Right lobe of liver (tissue), 6 donors: ENCODE measurements at places on chromosomes 5 and 9. TPM values are rescaled to one million over a fixed set of nuclear protein-coding genes. Genes with fewer than 3 reads are reported as not detected.

- H3K27ac ChIP-seq = no peak overlapping the region
- H3K36me3 ChIP-seq = no peaks in the 10 kb centered on the region
- no peaks in the 10 kb centered on the region for H3K4me1 ChIP-seq
- H3K4me3 ChIP-seq = no peak overlapping the region
- DNase-seq = no peak
Measured at GRCh38 chr5:127434588-127434987, 82.9 kb upstream of the PRRC1 start.

DNA sequence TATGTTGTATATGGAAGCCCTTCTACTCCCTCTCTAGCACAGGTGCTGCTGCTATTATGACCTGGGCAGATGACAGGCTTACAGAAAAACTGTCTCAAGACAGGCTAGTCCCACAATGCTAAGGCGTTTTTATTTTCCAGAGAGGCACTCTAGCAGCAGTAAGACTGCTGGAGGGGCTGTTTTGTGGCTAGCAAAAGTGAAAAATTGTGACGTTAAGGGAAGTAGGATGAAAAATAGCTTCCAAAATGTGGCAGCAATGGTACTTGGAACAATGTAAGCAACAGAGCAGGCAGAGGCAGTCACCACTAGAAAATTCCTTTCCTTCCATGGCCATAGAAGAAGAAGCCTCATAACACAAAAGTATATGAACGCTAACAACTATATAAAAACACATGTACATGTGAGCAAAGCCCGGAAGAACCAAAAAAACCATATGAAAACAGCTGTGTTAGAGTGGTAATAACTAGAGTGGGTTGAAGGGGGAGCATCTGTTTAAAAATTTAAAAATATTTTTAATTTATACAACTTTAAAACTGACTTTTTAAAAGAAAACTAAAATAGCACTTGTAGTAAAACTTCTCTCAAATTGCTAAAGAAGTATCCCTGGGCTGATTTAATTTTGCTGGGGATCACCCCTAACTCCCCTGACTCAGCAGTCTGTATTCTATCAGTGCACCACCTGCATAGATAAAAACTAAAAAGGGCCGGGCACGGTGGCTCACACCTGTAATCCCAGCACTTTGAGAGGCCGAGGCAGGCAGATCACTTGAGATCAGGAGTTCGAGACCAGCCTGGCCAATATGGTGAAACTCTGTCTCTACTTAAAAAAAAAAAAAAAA lies 30.6 kb downstream of the CLINT1 start:
- H3K27me3 ChIP-seq = no peaks in the 10 kb centered on the region
- peaks cover 35% of the 10 kb centered on the region for H3K4me1 ChIP-seq
- no peak overlapping the region for H3K4me3 ChIP-seq
- no peak overlapping the region for H3K27ac ChIP-seq

- no peaks in the 10 kb centered on the region for H3K27me3 ChIP-seq
- DNase-seq = no peak
- H3K4me3 ChIP-seq = no peak overlapping the region
- no peaks in the 10 kb centered on the region for H3K4me1 ChIP-seq
- no peak overlapping the region for H3K27ac ChIP-seq
- no peaks in the 10 kb centered on the region for H3K36me3 ChIP-seq
Measured at GRCh38 chr5:99022250-99022649, 93.4 kb upstream of the CHD1 start.

DNA sequence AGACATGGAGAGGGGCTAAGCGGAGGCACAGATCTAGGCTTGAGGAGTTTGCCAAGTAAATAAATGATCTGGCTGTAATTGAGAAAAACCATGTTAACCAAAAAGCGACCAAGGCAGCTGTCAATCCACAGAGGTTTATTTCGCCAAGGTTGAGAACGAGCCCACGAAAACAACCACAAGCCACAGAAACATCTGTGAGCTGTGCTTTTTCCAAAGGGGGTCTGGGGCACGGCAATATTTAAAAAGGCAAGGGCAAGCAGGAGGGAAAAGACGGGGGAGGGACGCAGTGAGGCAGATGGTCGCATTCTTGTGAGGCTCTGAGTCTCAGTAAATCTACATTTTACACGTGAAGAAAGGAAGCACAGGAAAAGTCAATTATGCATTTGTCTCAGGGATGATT lies 25.4 kb downstream of the CCT5 start:
- H3K4me1 ChIP-seq = no peaks in the 10 kb centered on the region
- no peak overlapping the region for H3K4me3 ChIP-seq
- H3K27me3 ChIP-seq = no peaks in the 10 kb centered on the region
- DNase-seq = no peak
- no peak overlapping the region for H3K27ac ChIP-seq

DNA sequence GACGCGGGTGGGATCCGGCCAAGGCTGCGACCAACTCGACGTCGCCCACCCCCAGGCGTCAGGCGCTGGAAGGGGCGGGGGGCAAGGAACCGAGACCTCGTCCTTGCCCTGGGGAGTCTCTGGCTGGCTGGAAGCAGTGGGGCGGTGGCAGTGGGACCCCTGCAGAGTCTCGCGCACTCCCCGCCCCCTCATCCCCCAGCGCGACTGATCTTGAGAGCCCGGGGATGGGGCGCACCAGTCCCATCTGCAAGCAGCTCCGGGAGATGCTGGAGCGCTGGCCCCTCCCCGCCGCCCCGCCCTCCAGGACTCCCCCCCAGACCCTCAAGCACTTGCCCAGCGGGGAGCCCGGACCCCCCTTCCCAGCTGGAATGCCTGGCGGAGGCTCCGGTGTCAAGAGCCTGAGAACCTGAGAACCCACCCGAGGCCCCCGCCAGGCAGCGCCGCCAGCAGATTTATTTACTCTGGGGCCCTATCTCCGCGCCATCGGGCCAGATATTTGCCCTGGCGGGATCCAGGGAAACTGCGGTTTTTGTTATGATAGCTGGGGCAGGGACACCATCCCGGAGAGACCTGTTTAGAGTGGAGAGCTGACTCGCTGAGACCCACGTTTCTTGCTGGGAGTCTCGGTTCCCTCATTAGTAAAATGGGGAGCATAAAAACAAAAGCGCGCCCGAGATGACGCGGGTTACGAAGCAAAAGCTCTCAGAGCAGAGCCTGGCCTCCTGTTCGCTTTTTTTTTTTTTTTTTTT lies 1.2 kb downstream of the PRRT1B start:
- no peaks in the 10 kb centered on the region for H3K36me3 ChIP-seq
- H3K27ac ChIP-seq = no peak overlapping the region
- H3K4me1 ChIP-seq = no peaks in the 10 kb centered on the region
- peak overlapping the region; percentile 55 for H3K4me3 ChIP-seq
- no peaks in the 10 kb centered on the region for H3K27me3 ChIP-seq

- H3K36me3 ChIP-seq = no peaks in the 10 kb centered on the region
- no peak overlapping the region for H3K27ac ChIP-seq
- DNase-seq = no peak
- H3K27me3 ChIP-seq = no peaks in the 10 kb centered on the region
- no peaks in the 10 kb centered on the region for H3K4me1 ChIP-seq
- H3K4me3 ChIP-seq = no peak overlapping the region
Measured at GRCh38 chr9:96062854-96063253, 187.4 kb downstream of the ERCC6L2 start.

DNA sequence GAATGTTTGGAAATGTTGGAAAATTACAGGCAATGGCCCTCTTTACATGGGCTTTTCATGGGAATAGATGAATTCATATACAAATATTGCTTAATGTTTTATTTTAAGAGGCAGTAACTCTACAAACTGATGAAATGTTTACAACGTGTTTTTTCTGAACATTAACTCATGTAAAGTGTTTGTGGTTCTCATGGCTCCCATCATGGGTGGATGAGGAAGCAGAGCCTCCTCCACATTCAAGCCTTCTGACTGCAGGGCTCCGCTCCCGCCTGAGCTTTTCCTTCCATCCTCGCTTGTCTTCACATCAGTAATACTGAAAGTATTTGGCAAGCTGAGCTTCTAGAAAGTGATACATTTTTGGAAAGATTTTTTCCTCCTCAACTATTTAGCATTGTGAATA lies 204.2 kb downstream of the ARHGAP26 start:
- no peaks in the 10 kb centered on the region for H3K36me3 ChIP-seq
- H3K27ac ChIP-seq = no peak overlapping the region
- H3K27me3 ChIP-seq = no peaks in the 10 kb centered on the region
- H3K4me1 ChIP-seq = no peaks in the 10 kb centered on the region

DNA sequence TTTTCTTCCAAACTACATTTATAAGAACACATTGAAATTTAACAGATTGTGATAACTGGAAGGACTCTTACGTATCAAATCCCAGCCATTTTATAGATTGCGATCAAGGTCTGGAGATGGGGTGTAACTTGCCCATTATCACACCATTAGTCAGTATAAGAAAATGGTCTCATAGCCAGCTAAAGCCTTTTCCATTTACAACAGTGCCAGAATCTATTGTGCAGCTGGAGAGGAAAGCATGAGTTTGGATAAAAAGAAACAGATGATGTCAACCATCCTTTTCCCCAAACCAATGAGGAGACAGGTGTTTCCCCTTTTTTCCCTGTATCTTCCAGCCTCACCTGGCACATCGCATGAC lies 658.8 kb downstream of the ACTL7B start:
- no peaks in the 10 kb centered on the region for H3K36me3 ChIP-seq
- DNase-seq = no peak
- no peaks in the 10 kb centered on the region for H3K4me1 ChIP-seq
- no peak overlapping the region for H3K27ac ChIP-seq
- H3K4me3 ChIP-seq = no peak overlapping the region

DNA sequence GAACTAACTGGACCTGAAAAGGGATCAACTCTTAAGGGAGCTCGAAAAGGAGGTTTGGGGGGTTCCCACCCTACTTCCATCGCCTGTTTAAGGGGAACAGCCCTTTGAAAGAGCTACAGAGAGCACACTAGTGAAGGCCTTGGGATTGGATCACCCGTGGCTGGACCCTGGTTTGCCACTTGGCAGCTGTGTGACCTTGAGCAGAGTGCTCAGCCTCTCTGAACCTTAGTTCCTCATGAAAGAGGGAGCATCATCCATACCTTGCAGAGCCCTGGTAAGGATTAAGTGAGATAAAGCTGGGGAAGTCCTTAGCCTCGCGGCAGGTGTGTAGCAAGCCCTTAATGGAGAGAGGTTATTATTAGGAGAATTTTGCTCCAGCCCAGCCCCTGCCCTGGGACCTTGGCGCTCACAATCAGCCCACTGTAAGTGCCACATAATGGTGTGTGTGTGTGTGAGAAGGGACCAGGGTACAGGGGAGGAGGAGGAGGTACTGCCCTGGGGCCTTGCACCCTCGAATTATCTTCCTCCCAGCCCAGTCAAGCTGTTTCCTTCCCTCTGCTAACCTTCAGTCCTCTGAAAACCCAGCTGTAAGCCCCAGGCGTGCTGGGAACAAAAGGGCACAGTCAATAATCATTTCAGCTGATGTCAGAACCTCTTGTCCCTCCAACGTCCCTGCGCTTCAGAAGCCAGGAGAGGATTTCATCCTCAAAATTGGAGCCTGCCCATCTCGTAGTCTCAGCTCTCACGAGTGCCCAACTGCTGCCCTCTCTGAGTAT lies 42.9 kb downstream of the FOXI1 start:
- H3K27ac ChIP-seq = no peak overlapping the region
- H3K4me3 ChIP-seq = no peak overlapping the region
- H3K36me3 ChIP-seq = no peaks in the 10 kb centered on the region

DNA sequence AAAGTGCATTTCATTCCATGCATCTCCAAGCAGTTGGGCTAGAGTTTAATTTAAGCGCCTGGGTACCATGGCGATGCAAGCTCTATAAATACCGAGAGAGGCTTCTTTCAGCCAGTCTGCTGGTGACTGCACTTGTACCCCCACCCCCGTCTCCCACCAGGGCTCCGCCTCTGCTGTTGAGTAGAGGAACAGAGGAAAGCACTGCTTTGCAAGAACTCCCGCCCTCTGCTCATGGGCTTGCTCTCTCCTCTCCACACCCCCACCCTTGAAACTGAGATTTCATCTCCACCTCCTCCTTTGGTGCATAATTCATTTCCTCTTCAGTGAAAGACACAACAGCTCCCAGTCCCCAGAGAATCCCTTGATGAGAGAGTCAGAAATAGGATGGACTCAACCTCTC lies 5.1 kb upstream of the WWC1 start:
- H3K36me3 ChIP-seq = no peaks in the 10 kb centered on the region
- H3K27ac ChIP-seq = no peak overlapping the region

GRCh38 chr5:73096239-73096575 lies 24.2 kb upstream of the TMEM171 start:
- no peaks in the 10 kb centered on the region for H3K36me3 ChIP-seq
- no peaks in the 10 kb centered on the region for H3K4me1 ChIP-seq
- no peak overlapping the region for H3K4me3 ChIP-seq
- H3K27me3 ChIP-seq = no peaks in the 10 kb centered on the region
- H3K27ac ChIP-seq = no peak overlapping the region

DNA sequence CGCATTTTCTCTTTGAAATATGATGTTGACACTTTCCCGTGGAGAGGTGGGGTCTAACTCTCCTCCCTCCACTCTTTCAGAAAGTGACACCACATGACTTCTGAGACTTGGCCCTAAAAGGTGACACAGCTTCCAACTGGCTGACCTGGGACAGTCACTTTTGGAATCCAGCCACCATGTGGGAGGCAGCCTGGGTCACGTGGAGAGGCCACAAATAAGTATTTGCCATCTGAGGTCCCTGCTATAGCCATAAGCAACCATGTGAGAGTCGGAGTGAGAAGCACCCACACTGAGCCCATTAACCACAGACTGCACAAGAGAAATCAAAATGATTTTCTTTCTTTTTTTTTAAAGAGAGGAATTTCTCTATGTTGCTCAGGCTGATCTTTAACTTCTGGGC lies 4.1 kb upstream of the PHYKPL start:
- H3K27ac ChIP-seq = peak overlapping the region; percentile 53
- no peaks in the 10 kb centered on the region for H3K27me3 ChIP-seq
- no peak overlapping the region for H3K4me3 ChIP-seq
- peak; percentile 88 for DNase-seq

DNA sequence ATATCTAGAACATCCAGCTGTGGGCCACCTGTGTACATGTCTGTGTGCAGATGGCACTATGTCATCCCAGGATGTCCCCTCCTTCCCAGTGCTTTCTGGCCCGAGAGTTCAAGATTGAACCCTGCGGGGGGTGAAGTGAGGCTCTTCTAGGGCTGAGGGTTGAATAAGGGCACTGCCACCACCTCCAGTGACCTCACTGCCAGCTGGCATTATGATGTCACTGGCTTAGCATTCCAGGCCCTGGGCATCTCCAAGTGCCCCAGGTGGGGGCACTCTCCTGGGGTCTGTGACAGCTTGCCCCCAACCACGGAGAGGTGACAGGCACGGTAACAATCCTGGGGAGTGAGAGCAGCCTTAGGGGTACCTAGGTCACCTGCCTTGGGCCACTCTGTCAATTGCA lies 27.1 kb downstream of the CXXC5 start:
- H3K27ac ChIP-seq = no peak overlapping the region
- H3K27me3 ChIP-seq = no peaks in the 10 kb centered on the region
- DNase-seq = no peak

- no peak for DNase-seq
- no peaks in the 10 kb centered on the region for H3K4me1 ChIP-seq
- H3K4me3 ChIP-seq = no peak overlapping the region
- no peaks in the 10 kb centered on the region for H3K36me3 ChIP-seq
- H3K27ac ChIP-seq = no peak overlapping the region
Measured at GRCh38 chr9:131019388-131020239, 10.6 kb downstream of the LAMC3 start.

- H3K27me3 ChIP-seq = no peaks in the 10 kb centered on the region
- no peak overlapping the region for H3K27ac ChIP-seq
- H3K36me3 ChIP-seq = no peaks in the 10 kb centered on the region
Measured at GRCh38 chr5:117615226-117615625, 1040.6 kb upstream of the SEMA6A start.

HSPA5 gene
- total RNA-seq = 242 TPM

CTSV gene
- not detected for total RNA-seq
